ENCODE measurements at places on chromosomes 7 and 10. TPM values are rescaled to one million over a fixed set of nuclear protein-coding genes. Genes with fewer than 3 reads are reported as not detected.

The SP4 gene
- total RNA-seq = 2.9 TPM

The SLC39A12 gene
- total RNA-seq = not detected

The THSD7A gene
- 10.1 TPM for total RNA-seq

DNA sequence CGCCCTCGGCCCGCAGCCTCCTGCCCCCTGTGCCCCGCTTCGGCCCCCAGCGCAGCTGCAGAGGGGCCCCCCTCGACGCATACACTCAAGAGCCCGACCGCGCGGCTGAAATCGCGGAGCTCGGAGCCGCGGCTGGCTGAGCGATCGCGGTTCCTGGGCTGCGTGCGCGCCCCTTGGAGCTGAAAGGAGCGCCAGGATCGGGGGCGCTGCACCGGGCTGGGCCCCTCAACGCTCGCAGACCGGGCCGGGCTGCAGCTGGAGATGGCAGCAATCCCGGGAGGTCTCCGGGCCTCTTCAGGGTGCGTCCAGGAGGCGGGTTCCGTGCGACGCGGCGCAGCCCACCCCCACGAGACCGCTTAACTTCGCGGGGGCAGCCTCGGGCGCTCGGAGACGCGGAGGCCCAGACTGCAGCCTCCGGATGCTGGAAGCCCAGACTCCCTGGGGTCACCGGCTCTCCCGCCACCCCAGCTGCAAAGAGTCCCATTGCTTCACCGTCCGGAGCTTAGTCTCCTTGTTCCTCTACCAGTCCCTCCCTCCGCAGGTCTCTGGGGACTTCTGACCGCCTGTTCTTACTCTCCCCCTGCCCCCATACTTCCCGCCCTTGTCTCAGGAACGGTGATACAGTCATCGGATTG, 73.0 kb upstream of the LRRC4 start:
- DNase-seq = no peak

The CPXM2 gene
- 125 TPM for total RNA-seq

The PAX4 gene
- total RNA-seq = not detected

DNA sequence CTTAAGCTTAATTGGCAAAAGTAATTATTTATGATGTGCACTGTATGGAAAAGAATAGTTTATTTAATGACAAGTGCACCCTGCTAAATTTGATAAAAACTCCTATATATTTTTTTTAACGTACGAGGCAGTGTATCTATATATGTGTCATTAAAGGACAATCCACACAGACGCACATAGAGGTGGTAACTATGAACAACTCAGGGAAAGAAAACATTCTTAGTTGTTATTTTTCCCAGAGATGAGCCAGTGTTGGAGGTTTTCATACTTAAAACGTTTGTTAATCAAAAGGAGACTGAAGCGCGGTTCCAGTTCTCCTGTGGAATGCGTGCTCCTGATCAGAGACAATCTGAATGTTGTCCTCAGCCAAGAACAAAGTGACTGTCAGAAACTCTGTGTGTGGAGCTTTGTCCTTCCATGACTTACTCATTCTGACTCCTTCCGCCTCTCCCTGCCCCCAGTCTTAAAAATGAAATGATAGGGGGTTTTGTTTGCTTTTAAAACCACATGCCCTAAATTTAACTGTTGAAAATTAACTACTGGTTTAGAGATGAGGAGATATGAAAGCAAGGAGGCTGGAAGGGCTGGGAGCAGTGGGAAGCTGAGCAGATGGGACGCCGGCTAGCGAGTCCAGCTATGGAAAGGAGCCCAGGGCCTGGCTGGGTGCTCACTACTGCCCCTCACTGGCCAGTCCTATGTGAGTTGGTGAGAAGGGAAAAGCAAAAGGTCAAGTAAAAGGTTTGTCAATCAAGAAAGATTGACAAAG, 99.6 kb downstream of the SVIL start:
- no peak for DNase-seq

The TSPAN12 gene
- 28.9 TPM for total RNA-seq

The ZNF746 gene
- total RNA-seq = 27.5 TPM

The GOLGA7B gene
- total RNA-seq = 0.11 TPM

- DNase-seq = no peak
Measured at GRCh38 chr10:17232276-17232960, 4.4 kb downstream of the VIM start.

The SLC18A2 gene
- total RNA-seq = not detected

DNA sequence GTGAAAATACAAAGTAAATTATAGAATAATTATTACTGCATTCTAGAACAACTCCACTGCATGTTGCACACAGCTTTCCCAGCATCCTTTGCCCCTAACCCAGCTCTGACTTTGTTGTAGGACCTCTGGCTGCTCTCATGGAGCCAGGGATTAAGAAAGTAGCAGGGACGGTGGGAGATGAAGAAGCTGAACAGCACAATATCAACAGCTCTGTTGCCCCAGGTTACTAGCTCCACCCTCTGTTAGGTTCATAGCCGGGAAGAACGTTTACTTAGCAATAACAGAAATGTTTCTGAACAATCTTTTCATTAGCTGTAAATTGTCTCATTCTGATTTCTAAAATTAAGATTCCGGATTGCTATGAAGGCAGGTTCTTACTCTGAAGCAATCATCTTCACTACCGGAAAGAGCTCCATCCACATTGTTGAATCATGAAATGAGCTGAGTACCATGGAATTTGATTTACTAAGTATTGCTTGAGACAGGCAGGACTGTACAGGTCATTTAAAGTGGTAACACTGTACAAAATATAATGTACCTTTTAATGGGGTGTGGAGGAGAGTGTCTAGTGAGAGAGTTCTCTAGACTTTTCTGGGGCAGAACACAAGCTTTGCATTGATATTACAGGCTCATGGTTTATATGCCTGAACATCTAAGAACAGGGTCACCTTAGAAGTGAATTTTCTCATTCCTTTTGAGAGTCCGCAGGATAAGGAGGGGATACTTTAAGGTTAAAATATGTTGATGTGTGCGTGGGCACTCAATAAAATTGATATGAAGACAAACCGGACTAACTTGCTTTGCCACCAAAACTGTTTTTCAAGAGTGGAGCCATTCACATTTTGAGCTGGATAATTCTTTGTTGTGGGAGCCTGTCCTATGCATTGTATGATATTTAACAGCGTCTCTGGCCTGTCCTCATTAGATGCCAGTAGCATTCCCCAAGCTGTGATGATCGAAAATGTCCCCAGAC, 20.8 kb upstream of the RAB18 start:
- DNase-seq = no peak

DNA sequence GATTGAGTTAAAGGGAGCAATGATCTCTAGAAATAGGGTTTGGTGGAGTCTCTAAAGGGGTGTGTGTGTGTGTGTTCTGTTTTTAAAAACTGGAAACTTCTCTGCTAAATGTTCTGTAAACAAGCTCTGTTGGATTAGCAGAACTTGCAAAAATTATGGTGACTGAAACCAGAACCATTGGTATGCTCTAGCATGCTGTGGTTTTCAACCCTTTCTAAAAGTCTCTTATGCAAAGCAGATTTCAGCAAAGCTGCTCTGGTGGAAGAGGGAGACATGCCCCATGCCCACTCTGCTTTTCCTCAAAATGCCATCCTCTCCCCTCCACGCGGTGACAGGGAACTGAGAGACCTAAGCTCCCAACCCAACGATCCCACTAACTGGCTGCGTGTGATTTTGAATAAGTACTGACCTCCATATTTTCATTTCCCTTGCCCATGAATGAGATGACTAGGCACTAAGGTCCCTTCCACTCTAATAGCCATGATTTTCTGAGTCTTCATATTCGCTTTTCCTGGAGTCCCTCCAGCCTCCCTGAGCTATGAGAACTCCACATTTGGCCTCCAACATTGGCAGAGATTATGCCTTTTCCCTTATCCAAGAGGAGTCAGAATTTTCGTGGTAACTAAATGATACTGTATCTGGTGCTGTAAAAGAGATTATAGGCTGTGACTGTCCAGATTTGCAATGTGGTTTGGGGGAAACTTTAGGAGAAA, 117.3 kb upstream of the PALS2 start:
- DNase-seq = no peak

The CRYGN gene
- not detected for total RNA-seq

Measured in ascending aorta (tissue), 2 donors.